NCI-H446 (cell line): ENCODE measurements at places on chromosomes 7 and 10.

DNA sequence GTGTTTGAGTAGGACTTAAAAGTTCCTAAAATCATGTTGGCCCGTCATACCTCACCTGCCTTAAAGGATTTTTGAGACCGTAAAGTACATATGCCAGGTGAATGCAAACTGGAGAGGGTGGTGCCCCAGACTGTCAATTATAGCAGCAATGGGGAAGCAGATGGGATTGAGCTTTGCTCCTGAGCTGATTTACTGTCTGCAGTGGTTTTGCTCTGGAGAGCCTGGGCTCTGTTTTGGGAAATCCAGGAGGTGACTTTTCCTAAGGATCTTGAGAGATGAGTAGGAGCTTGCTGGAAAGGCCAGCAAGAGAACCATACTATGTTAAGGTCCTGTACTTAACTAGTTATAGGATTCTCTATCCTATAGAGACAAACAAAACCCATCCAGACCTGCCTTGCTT lies 43.0 kb downstream of the COL13A1 start:
- DNase-seq = no peak

DNA sequence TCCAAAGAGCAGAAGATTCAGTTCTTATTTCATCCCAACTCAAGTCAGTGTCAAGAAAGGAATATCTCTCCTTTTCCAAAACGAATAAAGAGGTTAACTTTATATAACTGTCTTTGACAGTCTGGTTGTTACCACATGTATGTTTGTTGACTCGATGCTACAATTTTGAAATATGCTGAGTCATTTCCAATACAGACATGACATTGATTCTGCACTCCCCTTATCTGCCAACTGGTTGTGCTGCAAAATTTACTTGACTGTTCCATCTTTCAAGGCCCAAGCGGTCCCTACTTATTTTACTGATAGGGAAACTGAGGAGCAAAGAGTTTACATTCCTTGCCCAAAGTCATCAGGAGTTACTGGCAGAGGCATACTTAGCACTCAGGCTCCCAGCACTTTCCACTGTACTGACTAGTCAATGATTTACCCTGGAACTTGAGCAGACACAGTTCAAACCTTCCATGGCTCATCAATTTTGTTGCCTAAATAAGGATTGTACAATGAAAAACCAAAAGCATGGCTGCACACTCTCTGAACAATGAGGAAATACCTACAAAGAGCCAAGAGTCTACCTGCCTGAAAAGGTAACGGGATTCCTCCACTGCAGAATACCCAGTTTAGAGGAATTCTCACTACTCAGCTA lies 52.8 kb downstream of the ABLIM1 start:
- no peak for DNase-seq

GRCh38 chr7:131312838-131313237 lies 14.8 kb upstream of the MKLN1 start:
- DNase-seq = no peak

- DNase-seq = no peak
Measured at GRCh38 chr7:42395607-42396006, 158.6 kb upstream of the GLI3 start.

DNA sequence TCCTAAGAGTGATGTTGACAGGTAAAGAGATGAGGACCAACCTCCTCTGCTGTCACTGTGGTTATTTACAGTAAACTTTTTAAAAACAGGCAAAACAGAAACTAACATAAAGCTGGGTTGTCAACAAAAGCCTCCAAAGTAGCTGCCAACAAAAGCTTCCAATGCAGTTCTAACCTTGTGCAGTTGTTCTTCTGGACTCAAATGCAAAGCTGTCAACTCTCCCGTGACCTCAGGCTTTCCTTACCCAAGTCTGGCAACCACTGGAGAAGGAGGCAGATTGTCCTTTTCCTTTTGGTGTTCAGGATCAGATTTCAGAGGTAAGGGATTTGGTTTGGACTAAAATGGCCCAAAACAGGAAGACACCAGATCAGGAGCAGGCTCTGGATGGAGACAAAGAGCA lies 63.1 kb downstream of the DLG5 start:
- DNase-seq = no peak

DNA sequence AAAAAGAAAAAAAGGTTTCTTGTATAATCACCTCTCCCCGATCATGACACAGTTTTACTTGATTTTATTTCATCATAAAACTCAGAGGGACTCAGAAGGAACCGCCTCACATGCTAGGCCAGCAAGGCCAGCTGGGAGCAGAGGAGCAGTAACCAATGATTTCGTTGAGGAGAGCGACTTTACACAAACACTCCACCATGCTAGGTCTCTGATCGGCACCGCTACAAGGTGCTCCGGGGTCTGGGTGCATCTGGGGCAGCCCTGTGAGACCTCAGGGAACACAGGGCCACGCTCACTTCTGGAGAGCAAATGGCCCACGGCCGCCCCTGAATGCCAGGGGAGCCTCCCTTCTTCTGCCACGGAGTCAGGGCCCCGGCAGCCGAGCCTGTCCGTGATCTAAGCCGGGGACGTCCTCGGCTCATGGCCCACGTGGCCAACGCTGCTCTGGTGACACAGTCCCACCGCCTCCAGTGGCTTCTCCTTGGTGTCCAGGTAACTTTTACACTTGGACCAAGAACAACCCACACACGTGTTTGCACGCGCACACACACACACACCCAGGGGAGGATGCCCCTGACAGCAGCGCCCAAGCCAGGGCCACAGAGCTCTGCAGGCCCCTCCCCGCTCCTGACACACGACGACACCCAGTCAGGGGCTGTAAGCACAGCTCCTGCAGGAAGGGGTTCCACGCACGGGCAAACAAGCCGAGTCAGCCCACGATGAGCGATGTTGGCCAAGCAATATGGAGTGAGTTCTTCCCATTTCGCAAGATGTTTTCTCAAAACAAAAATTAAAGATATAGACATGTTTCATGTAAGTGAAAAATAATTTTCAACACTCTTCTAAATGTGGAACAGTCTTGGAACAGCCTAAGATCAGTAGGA lies 332.3 kb downstream of the DNAJB6 start:
- no peak for DNase-seq

DNA sequence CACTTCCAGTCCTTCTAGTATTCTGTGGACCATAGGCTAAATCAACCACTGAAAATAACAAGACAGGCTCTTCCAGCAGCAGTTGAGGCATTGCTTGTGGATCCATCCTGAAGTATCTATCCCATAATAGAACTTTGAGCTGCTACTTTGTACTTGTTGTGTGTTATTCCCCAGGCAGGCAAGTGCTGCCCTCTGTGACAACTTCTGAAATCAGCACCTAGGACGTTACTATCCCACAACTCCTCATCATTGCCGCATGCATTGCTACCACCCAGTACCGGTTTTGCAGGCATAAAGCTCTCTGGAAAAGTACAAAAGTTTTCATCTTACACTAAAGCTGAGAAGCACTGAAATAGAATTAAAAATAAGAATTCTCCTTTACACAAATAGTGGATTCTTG lies 145.3 kb downstream of the HTR7 start:
- no peak for DNase-seq

DNA sequence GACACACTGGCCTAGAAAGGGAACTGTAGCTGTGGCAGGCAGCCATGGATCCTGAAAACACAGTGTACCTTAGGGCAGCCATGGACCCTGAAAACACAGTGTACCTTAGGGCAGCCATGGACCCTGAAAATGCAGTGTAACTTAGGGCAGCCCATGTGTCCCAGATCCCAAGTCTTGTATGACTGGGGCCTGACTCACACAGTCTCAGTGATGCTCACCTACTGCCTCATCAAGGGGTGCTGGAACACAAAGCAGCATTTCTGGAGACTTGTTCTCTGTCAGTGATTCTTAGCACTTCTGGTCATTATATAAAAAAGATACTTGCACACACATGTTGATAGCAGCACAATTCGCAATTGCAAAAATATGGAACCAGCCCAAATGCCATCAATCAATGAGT lies 70.2 kb upstream of the LAMB4 start:
- DNase-seq = no peak

DNA sequence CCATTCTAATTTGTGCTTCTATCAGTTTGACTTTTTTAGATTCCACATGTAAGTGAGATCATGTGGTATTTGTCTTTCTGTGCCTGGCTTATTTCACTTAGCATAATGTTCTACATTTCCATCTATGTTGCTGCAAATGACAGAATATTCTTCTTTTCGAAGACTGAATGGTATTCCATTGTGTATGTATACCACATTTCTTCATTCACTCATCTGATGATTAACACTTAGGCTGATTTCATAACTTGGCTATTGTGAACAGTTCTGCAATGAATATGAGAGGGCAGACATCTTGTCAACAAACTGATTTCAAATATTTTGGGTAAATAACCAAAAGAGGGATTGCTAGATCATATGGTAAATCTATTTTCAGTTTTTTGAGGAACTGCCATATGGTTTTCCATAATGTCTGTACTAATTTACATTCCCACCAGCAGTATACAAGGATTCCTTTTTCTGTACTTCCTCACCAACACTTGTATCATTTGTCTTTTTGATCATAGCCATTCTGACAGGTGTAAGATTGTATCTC lies 52.9 kb downstream of the ZNF22 start:
- no peak for DNase-seq

DNA sequence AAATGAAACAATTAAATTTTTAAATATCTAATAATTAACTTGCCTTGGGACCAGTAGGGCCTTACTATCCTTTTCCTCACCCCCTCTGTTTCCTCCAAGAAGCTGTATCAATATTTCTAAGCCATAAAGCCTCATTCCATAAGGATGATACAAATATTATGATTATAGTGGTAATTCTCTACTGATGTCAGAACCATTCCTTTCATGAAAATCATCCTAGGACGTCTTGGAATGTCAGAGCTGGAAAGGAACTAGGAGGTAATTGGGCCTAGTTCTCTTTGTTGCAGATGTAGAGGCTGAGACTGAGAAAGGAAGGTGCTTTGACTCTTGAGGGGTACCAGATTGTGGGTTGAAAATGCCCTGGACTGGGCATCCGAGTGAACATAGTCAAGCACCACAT lies 766.7 kb upstream of the GHITM start:
- DNase-seq = no peak

DNA sequence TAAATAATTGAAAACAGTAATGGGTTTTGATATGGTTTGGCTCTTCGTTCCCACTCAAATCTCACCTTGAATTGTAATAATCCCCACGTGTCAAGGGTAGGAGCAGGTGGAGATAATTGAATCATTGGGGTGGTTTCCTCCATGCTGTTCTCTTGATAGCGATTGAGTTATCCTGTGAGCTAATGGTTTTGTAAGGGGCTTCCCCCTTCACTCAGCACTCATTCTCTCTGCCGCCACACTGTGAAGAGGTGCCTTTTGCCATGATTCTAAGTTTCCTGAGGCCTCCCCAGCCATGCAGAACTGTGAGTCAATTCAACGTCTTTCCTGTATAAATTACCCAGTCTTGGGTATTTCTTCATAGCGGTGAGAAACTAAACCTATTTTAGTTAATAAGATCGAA lies 551.7 kb upstream of the POT1 start:
- no peak for DNase-seq

DNA sequence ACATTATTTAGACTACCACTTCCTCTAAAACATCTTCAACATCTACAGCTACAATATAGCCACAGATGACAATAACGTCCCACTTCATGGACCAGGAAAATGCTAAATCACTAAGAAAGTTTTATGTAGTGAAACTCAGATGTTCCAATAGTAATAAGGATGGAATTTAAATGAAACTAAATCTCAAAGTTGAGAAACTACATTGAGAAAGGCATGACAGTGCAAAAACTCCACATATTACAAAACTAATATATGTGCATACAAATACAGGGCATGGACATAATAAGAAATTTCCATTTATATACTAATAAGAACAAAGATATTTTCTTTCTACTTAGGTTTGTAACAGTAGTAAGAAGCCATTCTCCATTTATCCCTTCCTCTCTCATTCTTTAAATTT lies 31.1 kb downstream of the POT1 start:
- no peak for DNase-seq

- DNase-seq = no peak
Measured at GRCh38 chr7:4460597-4460996, 221.5 kb upstream of the FOXK1 start.

- no peak for DNase-seq
Measured at GRCh38 chr10:91617072-91617609, 15.7 kb downstream of the PPP1R3C start.

GRCh38 chr10:50807851-50808776 lies 68.4 kb downstream of the ASAH2B start:
- DNase-seq = no peak

- DNase-seq = no peak
Measured at GRCh38 chr7:99740573-99741440, 5.8 kb upstream of the CYP3A7 start.

DNA sequence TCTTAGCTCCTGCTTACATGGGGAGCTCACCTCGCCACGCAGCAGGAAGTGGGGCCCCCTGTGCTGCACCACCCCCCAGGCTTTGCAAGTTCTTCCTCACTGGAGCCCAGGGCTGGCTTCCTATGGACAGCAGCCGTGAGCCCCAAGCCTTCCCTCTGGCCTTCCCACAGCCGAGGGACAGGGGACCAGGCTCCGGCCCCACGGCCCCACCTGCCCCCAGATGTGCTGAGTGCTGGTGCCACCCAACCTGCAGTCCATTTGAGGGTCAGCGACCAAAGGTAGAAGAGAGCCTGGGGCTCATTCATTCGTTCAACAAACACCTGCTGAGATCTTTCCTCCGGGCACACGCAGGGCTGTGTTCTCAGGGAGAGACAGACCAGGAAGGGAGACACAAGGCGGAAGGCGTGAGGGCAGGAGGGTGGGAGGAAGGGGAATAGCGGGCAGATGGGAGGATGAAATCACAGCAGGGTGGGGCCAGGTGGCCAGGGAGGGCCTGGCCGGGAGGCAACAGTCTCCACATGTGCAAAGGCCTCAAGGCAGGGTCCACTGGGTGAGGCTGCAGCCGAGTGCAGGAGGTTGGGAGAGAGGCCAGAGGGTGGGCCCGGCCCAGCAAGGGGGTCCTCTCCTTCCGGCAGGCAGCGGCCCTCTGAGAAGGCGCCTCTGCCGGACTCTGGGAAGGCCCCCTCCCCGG lies 100.1 kb downstream of the FOXL3 start:
- DNase-seq = no peak

GRCh38 chr10:43458227-43458626 lies 21.3 kb downstream of the ZNF487 start:
- DNase-seq = no peak

- no peak for DNase-seq
Measured at GRCh38 chr7:88071994-88072714, 138.1 kb downstream of the ADAM22 start.

DNA sequence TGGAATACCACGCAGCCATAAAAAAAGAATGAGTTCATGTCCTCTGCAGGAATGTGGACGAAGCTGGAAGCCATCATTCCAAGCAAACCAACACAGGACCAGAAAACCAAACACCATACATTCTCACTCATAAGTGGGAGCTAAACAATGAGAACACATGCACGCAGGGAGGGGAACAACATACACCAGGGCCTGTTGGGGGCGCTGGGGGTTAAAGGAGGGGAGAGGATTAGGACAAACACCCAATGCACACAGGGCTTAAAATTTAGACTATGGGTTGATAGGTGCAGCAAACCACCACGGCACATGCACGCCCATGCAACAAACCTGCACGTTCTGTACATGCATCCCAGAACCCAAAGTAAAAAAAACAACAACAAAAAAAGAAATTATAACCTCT lies 23.3 kb downstream of the RNF133 start:
- DNase-seq = no peak

- no peak for DNase-seq
Measured at GRCh38 chr7:75771224-75771623, 787 bp downstream of the CCL26 start.
